ENCODE measurements at places on chromosomes 1 and 21. TPM values are rescaled to one million over a fixed set of nuclear protein-coding genes. Genes with fewer than 3 reads are reported as not detected.

The HMGN2 gene
- total RNA-seq: 339 TPM

The LAMTOR5 gene
- total RNA-seq: 179 TPM

The MLLT11 gene
- 16.1 TPM for total RNA-seq

The CATSPERE gene
- total RNA-seq: 0.08 TPM

The CELA2B gene
- total RNA-seq: not detected

The ESPN gene
- 1.0 TPM for total RNA-seq

The FNBP1L gene
- total RNA-seq: 17.4 TPM

The VWA5B1 gene
- total RNA-seq: not detected

The TMEM201 gene
- 14.6 TPM for total RNA-seq

The CRNN gene
- not detected for total RNA-seq

Measured in A549 treated with Mapracorat at 1 μM for 4 hours (cell line).